ENCODE measurements at places on chromosomes 11 and 22.
A peak's percentile ranks its signal among the peaks of the same experiment; 100 is the strongest.

GRCh38 chr11:44003736-44004451, 43.9 kb upstream of the ACCSL start:
- no peak for DNase-seq

DNA sequence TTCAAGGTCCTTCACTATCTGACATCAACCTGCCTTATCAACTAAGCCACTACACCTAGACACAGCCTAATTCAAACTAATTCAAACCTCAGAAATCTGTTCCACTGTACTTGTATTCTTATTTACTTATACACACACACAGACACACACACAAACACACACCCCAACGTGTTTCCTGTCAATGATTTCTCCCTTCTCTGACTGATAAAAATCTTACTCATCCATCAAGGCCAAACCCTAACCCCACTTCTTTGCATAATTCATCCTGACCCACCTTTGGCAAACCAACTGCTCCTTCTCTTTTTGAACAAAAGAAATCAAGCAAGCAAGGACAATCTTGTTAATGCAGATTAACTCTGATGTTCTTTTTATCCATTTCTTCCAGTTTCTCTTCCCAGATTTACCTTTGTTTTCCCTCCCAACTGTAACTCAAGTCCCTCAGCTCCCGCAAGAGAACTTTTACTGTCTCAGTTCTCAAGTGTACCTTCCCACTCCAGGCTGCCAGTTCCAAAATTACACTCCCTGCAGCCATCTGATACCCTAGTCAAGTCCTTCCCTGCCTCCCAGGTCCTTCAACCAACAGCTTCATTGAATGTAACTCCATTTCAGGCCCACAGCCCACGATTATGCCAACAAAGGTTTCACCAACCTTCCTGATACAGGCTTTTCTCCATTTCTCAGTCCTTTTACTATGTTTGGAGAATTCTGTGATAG, 78.3 kb downstream of the PAK1 start:
- DNase-seq, result no peak

- DNase-seq, result no peak
Observed at GRCh38 chr22:48724899-48725298, 1102.8 kb downstream of the BRD1 start.

DNA sequence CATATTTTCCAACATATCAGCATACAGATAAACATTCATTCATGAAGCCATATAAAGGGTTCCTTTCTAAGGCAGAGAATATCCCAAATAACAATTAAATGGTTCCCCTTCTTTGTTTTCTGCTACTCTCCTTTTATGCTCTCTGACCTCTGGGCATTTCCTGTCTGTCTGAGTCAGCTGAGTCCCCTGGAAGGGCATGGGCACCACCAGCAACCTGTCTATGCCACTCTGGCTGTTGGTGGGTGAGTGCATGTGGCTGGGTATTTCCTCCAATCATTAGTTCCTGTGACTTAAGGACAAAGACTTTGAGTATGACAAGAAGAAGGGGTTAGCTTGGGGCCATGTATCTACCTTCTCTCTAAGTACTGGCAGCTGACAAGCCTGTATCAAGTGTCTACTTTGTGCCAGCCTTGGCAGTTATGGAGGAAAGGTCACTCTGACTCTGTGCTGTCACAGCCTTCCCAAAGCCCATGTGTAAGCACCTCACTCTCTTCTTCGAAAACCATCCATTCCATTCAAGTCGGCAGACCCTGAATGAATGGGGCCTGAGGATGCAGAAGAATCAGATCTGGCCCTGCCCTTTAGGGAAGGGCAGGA, 86.3 kb upstream of the PHOX2A start:
- DNase-seq, result no peak

DNA sequence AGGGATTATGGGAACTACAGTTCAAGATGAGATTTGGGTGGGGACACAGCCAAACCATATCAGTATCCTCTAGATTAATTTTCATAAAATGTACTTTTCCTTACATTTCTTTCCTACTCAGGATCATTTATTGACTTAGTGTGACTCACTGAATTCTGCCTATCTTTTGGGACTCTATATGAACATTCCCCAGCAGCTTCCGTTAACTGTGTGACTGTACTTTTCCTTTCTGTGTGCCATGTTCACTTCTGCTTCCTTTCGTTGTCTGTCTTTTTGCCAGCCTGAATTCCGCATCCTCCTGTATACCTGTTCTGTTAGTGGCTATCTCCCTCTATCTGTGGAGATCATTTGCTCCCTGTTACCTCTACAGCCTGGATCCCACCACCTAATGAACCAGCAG, 48.8 kb downstream of the SPECC1L start:
- no peak for DNase-seq

- DNase-seq, result no peak
Observed at GRCh38 chr22:26713823-26714449, 56.5 kb downstream of the MIAT start.

DNA sequence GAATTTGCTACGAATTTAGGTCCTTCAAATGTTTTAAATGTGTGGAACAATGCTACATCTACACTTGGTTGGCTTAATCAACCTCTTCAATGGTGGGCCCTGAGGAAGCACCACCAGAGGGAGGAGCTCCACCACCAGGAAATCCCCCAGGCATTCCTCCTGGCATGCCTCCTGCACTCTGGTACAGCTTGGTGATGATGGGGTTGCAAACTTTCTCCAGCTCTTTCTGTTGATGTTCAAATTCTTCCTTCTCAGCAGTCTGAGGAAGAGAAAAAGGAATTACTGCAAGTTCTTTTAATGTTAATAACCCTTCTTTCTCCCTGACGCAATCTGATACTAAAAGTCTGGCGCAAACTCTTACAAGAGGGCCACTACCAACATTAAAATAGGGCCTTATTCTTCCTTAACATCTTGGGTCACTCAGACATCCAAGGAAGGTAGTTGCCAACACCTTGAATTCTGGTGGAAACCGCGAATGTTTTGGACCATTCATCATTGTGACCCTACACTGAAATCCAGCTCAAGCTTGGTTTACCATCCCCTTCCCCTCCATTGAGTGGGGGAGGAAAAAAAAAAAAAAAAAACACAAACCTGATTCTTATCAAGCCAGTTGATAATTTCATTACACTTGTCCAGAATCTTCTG, 4.2 kb downstream of the HSPA8 start:
- no peak for DNase-seq

- no peak for DNase-seq
Observed at GRCh38 chr11:57776577-57777210, 15.1 kb downstream of the CTNND1 start.

DNA sequence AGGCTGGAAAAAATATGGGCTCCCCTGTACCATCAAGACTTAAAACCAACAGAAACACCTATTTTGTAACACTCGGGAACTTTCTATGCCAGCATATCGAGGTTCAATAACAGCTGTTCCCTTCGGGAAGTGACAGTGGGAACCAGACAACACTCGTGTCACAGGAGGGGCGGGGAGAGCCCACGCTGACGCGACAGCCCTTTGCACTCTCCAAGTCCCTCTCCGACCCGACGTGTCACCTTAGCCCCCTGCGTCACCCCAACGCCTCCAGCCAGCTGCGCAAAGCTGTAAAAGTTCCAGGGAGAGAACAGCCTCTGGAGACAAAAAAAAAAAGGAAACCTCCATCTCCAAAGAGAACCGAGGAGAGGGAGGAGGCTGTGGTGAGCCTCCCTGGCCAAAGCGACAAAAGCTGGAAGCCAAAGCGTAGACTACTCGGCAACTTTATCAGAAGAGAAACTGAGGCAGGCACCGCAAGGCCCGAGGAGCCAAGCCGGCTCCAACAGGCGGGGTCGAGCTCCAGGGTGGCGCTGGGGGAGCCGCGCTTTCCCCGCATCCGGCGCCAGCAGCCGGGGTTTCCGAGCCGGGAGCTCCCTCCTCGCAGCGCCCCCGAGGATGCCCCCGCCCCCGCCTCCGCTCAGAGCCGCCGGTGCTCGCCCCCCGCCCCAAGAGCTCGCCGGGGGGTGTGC, 751 bp downstream of the ARFGAP3 start:
- peak; percentile 50 for DNase-seq

- no peak for DNase-seq
Observed at GRCh38 chr11:63909591-63910506, 7.1 kb downstream of the RCOR2 start.

DNA sequence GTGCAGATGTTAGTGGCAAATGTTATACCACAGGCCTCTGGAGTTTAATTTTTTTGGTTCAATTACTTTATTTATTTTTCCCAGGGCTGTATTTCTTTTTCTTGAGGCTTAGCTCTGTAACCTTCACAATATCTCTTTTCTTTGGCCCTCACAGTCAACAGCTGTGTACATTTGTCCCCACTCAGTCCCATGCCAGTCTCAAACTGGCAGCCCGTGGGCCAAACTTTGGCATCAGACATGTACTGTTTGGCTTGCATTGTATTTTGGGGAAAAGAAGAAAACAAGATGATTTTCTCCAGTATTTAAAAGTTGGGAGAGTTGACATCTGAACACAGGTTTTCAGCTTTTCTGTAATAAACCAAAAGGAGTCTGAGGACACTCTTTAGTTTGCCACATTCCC, 87.1 kb downstream of the PRR5L start:
- DNase-seq, result no peak

DNA sequence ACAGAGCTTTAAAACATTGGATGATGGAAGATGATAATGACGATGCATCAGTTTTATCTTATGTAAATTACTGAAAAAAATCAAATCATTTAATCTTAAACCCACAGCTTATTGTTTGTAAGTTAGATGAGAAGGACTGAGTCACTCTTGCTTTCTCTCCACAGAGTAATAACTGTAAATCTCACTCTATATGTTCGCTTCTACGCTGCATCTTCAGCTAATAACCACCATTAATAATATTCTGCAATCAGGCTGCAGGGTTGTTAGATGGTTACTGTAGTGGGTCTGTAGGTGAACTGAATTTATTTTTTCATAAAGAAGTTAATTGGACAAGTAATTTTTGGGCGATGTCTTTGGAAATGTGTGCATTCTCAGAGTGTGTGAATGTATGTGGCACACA, 260.0 kb downstream of the FAT3 start:
- no peak for DNase-seq

- DNase-seq, result no peak
Observed at GRCh38 chr11:30414806-30415205, 91.9 kb downstream of the ARL14EP start.

DNA sequence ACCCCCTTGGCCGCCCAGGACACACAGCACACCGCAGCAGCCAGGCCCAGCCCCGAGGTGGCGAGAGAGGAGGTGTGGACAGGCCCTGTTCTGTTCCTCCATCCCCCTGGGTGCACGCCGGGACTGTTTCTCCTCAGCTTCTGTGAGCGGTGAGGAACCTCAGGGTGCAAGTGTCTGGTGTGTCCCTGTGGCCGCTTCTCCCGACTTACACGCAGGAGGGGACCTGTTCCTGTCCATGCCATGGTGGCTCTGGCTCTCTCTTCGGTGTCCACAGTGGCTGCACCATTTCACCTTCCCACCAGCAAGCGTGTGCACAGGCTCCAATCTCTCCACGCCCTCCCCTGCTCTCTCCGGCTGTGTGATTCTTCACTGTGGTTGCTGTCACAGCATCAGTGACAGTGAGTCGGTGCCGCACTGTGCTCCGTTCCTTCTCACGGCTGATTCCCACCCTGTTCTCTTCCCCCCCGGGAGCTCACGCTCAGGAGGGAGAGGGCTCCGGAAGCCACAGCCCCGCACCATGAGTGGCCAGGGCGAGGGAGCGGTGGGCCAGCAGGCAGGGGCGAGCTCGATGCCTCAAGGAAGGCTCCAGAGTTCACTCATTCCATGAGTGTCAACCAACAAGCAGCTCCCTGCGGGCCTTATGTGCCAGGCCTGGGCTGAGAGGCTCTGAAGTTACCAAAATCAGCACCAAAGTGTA, 18.6 kb upstream of the WNT7B start:
- no peak for DNase-seq

- no peak for DNase-seq
Observed at GRCh38 chr11:55474321-55474720, 79.9 kb upstream of the OR4C15 start.

DNA sequence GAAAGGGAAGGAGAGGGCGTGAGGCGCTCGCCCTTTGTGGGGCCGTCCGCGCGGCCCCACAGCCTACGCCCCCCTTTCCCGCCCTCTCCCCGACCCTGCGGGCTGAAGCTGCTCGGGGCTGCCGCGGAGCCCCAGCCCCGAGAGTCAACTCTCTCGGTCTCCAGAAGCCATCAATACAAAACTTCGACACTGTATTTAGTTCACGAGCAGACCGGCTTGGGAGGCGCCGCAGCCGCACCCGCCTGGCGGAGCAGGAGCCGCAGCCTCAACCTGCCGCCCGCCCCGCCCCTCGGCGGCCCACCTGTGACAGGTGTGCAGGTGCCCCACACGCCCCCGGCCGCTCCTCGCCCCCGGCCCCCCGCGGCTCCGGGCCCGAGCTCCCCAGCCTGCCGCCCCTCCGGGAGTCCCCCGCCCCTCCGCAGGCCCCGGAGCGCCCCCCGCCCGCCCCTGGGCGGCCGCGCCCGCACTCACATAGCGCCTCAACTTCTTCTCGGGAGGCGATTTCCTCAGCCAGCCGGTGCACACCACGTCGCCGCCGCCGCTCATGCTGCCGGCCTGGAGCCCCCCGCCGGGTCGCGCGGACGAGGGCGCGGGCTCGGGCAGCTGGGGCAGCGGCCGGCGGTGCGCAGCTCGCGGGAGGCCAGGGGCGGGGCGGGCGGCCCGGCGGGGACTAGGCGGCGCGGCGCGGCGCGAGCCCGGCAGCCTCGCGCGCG, at the start of gene GAB2:
GAB2 (minus strand) TSS at position 646 of the 713 bp plus-strand sequence; CDS start at position 546, 100 bp downstream.
- peak; percentile 7 for DNase-seq

DNA sequence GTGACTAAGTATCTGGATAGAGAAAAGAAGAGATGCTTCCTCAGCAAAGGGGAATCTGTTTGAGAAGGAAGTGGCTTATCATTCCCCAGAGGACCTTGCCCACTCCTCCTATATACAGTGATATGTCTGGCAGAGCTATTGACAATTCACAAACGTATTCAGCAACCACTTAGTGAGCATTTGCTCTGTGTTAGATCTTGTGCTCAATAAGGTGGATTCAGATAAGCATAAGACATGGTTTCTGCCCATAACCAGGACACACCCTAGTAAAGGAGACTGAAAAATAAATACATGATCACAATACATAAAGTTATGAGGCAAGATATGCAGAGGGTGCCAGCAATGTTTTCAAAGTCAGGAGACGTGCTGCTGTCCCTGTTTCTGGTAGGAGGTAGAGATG, 1.4 kb downstream of the TMEM9B start:
- DNase-seq, result no peak

DNA sequence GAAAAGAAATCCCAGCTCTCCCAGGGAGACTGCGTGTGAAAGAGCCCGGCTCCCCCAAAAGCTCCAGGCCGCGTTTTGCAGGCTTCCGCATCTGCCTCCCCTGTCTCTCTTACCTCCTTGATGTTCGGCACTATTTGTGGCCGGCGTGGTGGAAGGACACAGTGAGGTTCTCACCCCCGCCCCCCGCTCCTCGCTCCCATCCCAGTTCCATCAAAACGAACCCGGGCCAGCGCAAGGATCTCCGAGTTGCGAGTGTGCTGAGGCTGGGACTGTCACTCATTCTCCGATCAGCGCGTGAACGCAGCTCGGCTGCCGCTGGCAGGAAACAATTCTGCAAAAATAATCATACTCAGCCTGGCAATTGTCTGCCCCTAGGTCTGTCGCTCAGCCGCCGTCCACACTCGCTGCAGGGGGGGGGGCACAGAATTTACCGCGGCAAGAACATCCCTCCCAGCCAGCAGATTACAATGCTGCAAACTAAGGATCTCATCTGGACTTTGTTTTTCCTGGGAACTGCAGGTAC, at the start of gene NCAM1:
NCAM1 (plus strand) TSS at position 275 of the 523 bp plus-strand sequence.
- DNase-seq, result no peak
